ENCODE measurements at places on chromosomes 7 and 10.

DNA sequence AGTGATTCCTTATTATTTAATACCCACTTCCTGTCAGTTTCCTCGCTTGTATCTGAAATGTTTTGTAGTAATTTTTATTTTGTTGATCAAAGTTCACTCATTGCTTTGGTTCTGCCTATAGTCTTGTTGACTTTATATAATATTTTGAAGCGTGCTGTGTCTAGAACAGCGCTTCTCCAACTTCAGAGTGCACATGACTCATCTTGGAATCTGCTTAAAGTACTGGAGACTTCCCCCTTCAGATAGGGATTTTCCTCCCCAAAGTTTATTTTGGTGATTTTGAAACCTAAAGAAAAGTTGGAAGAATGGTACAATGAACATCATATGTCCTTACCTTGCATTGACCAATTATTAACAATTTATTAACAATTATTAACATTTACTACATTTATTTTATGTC lies 5.8 kb downstream of the COMTD1 start:
- no peak for DNase-seq
- no peaks in the 10 kb centered on the region for H3K27me3 ChIP-seq
- no peak overlapping the region for H3K27ac ChIP-seq
- peaks cover 54% of the 10 kb centered on the region for H3K4me1 ChIP-seq
- peaks cover 62% of the 10 kb centered on the region for H3K36me3 ChIP-seq

DNA sequence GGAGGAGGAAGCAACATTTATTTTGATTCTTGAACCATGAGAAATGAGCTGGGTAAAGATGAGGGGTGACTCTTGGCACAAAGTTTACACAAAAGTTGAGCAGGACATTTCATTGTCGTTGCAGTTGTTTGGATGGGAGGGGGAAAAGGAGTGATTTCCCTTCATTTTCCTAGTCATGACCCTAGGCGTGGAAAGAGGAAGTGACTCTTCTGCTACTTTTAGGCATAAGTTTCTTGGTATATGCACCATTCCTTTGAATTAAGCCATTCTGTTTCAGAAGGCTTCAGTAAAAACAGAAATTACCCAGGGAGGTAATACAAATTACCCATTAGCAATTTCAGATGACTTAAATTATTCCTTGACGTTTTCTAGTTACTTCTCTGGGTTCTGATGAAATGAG lies 113.9 kb upstream of the FAM171A1 start:
- H3K4me1 ChIP-seq: no peaks in the 10 kb centered on the region
- H3K27ac ChIP-seq: no peak overlapping the region
- H3K36me3 ChIP-seq: no peaks in the 10 kb centered on the region
- peaks cover 2% of the 10 kb centered on the region for H3K27me3 ChIP-seq
- H3K4me3 ChIP-seq: no peak overlapping the region
- no peak for DNase-seq

DNA sequence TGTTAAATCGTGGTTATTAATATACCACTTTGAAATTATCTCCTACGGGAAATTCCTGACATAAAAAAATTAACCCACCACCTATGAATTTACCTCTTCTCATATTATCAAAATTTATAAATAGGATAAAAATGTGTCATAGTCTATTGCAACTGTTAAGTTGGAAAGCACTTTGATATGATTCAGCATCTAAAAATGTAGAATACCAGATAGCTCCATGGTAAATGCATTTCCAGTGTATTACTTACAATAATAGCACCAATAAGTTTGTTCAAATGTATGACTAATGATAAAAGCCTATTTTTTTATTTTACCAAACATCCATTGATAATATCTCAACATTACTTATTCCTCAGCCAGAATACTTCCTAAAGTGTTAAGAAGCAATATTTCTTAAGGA lies 13.6 kb upstream of the KCND2 start:
- no peaks in the 10 kb centered on the region for H3K4me1 ChIP-seq
- H3K36me3 ChIP-seq: no peaks in the 10 kb centered on the region
- DNase-seq: no peak
- no peak overlapping the region for H3K4me3 ChIP-seq

DNA sequence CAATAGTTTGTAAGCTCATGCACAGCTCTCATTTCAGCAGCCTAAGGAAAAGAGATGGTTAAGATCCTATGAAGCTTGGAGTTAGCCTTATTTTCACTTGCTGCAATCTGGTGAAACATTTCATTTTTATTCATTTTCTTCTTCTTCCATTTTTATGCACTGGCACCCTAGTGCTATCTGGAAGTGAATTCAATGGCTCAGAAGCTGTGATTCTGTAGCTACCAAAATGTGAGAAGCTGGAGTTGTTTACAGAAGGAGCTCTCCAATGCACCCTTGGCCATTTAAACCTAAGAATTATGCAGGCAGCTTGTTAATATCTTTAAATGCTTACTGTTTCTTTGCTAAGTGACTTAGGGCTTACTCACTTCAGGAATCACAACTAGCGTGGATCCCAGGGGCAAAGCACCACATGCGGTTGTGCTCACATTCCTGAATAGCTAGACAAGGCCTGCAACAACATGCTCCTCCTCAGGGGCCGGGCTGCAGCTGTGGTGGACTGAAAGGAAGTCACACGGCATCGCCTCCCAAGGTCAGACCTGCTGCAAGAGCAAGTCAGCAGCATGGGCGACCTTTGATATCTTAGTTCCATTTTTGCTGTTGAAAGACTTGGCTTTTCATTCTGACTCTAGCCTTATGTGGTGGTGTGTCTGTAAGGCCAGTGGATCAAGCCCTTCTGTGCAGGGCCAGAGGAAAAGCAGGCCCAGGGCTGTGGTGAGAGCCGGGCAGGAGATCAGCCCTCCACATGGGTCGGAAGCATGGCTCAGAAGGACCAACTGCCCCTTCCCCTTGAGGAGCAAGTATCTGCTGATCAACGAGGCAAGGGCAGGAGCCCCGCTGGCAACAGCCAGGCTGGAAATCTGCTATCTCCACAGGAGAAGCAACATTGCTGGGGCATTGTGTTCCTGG lies 91.9 kb upstream of the MBL2 start:
- DNase-seq: no peak
- H3K27me3 ChIP-seq: no peaks in the 10 kb centered on the region

GRCh38 chr7:133303931-133304330 lies 51.1 kb downstream of the EXOC4 start:
- H3K4me3 ChIP-seq: no peak overlapping the region
- H3K36me3 ChIP-seq: peaks cover 31% of the 10 kb centered on the region

DNA sequence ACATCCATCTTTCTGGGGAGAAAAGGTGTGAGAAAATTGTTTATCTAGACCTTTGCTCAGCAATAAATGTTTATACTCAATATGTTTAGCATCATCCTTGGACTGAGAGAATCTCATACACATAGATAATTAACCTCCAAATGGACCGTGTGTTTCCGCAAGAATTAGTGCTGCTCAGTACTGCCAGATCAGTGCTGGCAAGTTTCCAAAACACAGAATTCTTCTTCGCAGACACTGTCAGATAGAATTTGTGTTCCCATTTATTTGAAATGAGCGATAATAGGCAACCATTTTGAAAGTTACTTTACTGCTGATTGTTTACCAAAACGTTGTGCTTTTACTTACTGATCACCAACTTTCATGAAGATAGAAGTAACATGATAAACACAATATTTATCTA lies 33.7 kb downstream of the STAMBPL1 start:
- no peaks in the 10 kb centered on the region for H3K4me1 ChIP-seq
- no peak for DNase-seq
- peaks cover 75% of the 10 kb centered on the region for H3K36me3 ChIP-seq
- H3K4me3 ChIP-seq: no peak overlapping the region
- H3K27me3 ChIP-seq: no peaks in the 10 kb centered on the region

GRCh38 chr10:80504158-80504811 lies 33.4 kb upstream of the SH2D4B start:
- DNase-seq: no peak
- no peak overlapping the region for H3K4me3 ChIP-seq
- H3K27ac ChIP-seq: peak overlapping the region; percentile 87
- H3K36me3 ChIP-seq: peaks cover 60% of the 10 kb centered on the region

GRCh38 chr7:33531888-33532287 lies 373.5 kb upstream of the BMPER start:
- H3K36me3 ChIP-seq: no peaks in the 10 kb centered on the region
- no peak overlapping the region for H3K4me3 ChIP-seq
- H3K27ac ChIP-seq: no peak overlapping the region
- no peak for DNase-seq

DNA sequence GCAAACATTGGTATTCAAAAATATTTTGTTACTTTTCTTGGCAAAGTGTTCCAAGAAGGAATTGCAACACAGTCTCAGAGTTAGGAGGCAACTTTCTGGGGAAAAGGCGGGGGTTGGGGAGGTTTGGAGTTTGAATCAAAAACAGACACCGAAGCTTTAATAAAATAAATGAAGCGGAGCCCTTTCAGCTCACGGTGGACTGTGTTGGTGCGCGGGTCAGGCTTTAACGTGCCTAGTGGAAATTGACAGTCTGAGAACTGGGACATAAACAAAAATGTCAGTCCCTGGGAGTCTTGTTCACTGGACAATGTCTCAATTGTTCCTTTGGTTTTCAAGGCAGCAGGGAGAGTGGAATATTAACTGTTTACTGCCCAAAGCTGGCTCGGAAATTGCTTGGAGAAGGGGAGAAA lies 109.3 kb downstream of the TCF7L2 start:
- peaks cover 9% of the 10 kb centered on the region for H3K27me3 ChIP-seq
- H3K4me1 ChIP-seq: peaks cover 2% of the 10 kb centered on the region
- H3K4me3 ChIP-seq: no peak overlapping the region

- no peak for DNase-seq
- no peak overlapping the region for H3K27ac ChIP-seq
- H3K27me3 ChIP-seq: no peaks in the 10 kb centered on the region
- H3K36me3 ChIP-seq: no peaks in the 10 kb centered on the region
Measured at GRCh38 chr10:70561070-70561469, 41.5 kb downstream of the PRF1 start.

- peaks cover 3% of the 10 kb centered on the region for H3K27me3 ChIP-seq
- no peak overlapping the region for H3K4me3 ChIP-seq
- DNase-seq: no peak
- H3K4me1 ChIP-seq: peaks cover 5% of the 10 kb centered on the region
- H3K36me3 ChIP-seq: no peaks in the 10 kb centered on the region
Measured at GRCh38 chr10:72638586-72639440, 12.9 kb upstream of the MICU1 start.

- no peak overlapping the region for H3K4me3 ChIP-seq
- H3K27ac ChIP-seq: no peak overlapping the region
- no peaks in the 10 kb centered on the region for H3K36me3 ChIP-seq
- no peak for DNase-seq
- H3K27me3 ChIP-seq: peaks cover 37% of the 10 kb centered on the region
- H3K4me1 ChIP-seq: peaks cover 5% of the 10 kb centered on the region
Measured at GRCh38 chr10:116852246-116852645, 2.9 kb downstream of the ENO4 start.

DNA sequence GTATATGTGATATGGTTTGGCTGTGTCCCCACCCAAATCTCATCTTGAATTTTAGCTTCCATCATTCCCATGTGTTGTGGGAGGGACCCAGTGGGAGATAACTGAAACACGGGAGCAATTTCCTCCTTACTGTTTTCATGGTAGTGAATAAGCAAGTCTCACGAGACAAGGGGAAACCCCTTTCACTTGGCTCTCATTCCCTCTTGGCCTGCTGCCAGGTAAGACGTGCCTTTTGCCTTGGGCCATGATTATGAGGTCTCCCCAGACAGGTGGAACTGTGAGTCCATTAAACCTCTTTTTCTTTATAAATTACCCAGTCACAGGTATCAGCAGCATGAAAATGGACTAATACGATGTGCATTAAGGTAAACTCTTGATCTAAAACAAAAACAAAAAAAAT lies 357.1 kb upstream of the AOAH start:
- peaks cover 29% of the 10 kb centered on the region for H3K36me3 ChIP-seq
- no peak overlapping the region for H3K4me3 ChIP-seq
- H3K4me1 ChIP-seq: peaks cover 28% of the 10 kb centered on the region
- no peak for DNase-seq

DNA sequence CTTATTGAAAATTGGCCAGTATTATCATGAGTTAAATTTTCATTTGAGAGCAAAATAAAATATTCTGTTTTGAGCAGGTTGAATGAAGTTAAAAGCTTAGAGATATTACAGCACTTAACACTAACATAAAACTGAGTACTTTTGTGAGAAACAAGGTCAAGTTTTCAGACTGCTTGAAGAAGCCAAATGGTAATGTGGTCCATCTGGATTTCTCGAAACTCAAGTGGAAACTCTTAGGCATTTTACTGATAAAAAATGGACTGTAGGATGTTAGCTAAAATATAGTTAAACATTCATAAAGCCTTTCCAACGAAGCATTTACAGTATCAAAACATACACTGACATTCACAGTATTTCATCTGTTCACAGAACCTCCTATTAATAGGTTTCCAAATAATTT lies 528.1 kb upstream of the SEMA3D start:
- H3K4me1 ChIP-seq: no peaks in the 10 kb centered on the region
- no peak overlapping the region for H3K27ac ChIP-seq
- no peak for DNase-seq
- H3K27me3 ChIP-seq: no peaks in the 10 kb centered on the region
- H3K36me3 ChIP-seq: no peaks in the 10 kb centered on the region

- peaks cover 14% of the 10 kb centered on the region for H3K36me3 ChIP-seq
- no peaks in the 10 kb centered on the region for H3K27me3 ChIP-seq
- no peak overlapping the region for H3K27ac ChIP-seq
- no peak for DNase-seq
- H3K4me3 ChIP-seq: no peak overlapping the region
Measured at GRCh38 chr7:17279061-17279460, 19.4 kb upstream of the AHR start.

DNA sequence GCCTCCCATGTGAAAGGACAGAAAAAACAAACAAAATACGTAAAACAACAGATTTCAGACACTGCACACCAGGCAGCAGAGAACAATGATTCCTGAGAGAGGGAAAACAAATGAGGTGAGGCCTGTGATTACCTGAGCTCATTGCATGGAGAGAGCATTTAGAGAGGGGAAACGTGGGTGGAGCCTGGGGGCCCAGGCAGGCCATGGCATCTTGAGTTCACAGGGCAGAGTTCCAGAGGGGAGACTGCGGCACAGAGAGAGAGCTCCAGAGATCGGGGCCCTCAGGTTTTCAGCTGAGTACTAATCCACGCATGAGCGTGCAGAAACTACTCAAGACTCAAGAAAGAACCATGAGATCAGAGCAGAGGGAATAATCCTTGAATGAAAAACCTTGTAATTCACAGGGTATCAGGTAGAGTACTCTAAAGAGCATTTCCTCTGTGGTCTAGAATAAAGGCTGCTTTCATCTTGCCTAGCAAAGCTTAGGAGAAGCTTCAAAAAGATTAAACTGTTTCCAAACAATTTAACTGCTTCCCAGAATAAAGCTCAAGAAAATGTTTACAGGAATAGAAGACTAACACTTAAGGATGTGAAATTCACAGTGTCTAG lies 46.6 kb upstream of the ARHGAP12 start:
- H3K4me3 ChIP-seq: no peak overlapping the region
- DNase-seq: no peak
- no peaks in the 10 kb centered on the region for H3K36me3 ChIP-seq
- H3K4me1 ChIP-seq: peaks cover 33% of the 10 kb centered on the region
- H3K27ac ChIP-seq: peak overlapping the region; percentile 27

Data from activated CD8-positive, alpha-beta T cell treated with anti-CD3 and anti-CD28 coated beads, Interleukin-2, amount 10 ng/mL, durations not matched to agents 7 days and 5 days (primary cell).